Aorta (tissue), 5 donors: ENCODE measurements at places on chromosomes 1 and 21. TPM values are rescaled to one million over a fixed set of nuclear protein-coding genes. Genes with fewer than 3 reads are reported as not detected.

Gene DMRTA2
- total RNA-seq, result not detected

GRCh38 chr1:115839679-115840237 lies 1.2 kb downstream of the NHLH2 start:
- H3K36me3 ChIP-seq, result no peaks in the 10 kb centered on the region
- H3K4me3 ChIP-seq, result no peak overlapping the region
- no peak for DNase-seq
- no peak overlapping the region for H3K27ac ChIP-seq

Gene AUNIP
- total RNA-seq, result not detected

DNA sequence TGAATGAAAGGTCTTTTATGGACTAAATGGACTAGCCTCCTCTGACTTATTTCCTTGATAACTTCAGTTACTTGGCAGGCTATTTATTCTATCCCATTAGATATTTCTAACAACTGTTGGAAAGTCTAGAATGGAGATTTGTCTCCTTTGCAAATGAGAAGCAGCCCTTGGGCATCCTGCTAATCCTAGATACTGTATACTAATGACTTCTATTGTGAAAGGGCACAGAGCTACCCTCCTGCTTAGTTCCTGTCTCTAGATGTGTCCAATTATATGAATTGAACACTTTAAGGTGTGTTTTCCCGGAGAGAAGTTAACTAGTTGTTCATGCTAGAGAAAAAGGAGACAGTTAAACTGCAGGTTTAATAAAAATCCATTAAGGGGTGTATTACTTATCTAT lies 10.2 kb upstream of the NCMAP start:
- H3K4me1 ChIP-seq, result no peaks in the 10 kb centered on the region
- no peak overlapping the region for H3K4me3 ChIP-seq
- peaks cover 4% of the 10 kb centered on the region for H3K27me3 ChIP-seq
- H3K27ac ChIP-seq, result no peak overlapping the region
- H3K36me3 ChIP-seq, result no peaks in the 10 kb centered on the region

DNA sequence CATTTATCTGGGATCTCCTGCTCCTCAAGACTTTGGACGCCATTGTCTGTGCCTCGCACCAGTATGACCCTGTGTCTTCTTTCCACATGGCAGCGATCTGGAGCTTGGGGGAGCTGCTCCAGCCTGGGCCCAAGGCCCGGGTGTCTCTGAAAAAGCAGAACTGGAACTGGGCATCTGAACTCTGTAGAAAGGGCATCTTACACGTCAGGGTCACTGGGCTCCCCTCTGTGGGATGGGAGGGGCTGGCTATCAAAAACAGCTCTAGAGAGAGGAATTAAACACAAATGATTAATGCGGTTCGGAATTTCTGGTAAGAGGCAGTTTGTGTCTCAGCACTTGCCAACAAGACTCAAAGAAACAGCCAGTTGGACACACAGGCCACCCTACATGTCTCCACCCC lies 16.1 kb downstream of the FCRL1 start:
- no peaks in the 10 kb centered on the region for H3K27me3 ChIP-seq
- DNase-seq, result no peak
- no peaks in the 10 kb centered on the region for H3K4me1 ChIP-seq
- H3K4me3 ChIP-seq, result no peak overlapping the region

DNA sequence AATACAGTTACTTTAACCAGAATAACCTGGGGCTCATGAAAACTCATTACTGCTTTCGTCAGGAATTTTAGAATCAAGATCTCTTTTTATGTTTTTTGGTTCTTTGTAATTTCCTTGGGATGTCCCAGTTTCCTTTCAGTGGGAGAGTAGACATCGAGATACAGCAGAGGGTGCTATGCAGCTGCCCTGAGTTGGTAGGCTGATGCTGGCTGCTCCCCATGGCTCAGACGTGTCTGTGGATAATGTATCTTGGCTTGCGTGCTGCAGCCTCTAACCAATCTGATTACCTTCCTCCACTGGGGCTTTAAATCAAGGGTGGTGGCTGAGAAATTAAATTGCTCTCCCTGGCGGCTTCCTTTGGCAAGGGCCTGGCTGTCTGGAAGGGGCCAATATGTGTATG lies 253.7 kb downstream of the CACNA1E start:
- H3K4me3 ChIP-seq, result no peak overlapping the region
- H3K4me1 ChIP-seq, result no peaks in the 10 kb centered on the region
- H3K27ac ChIP-seq, result no peak overlapping the region

GRCh38 chr21:36533468-36533848 lies 53.5 kb upstream of the CLDN14 start:
- H3K36me3 ChIP-seq, result no peaks in the 10 kb centered on the region
- no peak for DNase-seq
- no peak overlapping the region for H3K4me3 ChIP-seq
- no peaks in the 10 kb centered on the region for H3K4me1 ChIP-seq
- H3K27me3 ChIP-seq, result no peaks in the 10 kb centered on the region
- no peak overlapping the region for H3K27ac ChIP-seq

DNA sequence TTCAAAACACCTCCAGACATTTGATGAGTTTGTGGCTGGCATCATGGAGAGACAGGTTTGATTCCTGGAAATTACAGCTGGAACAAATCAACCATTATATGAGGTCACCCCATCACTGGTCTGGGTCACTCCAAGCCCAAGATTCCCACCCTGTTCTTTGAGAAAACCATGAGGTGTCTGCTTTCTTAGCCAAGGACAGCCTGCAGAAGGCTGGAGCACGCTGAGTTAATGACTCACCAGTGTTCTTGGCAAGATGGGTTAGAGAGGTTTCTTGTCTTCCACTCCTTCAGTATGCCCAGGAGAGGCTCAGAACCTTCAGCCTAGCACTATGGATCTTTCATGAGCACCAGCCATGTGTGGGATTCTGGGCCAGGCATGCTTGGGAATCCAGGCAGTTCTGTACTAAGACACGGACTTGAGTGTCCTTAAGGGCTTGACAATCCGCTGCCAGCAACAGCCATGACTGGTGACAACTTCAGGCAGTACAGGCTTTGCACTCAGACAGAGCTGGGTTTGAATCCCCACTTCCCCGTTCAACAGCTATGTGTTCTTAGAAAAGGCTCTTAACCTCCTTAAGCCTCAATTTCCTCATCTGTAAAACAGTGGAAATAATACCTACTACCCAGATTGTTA lies 43.9 kb downstream of the GRHL3 start:
- no peaks in the 10 kb centered on the region for H3K36me3 ChIP-seq
- no peak overlapping the region for H3K27ac ChIP-seq
- no peaks in the 10 kb centered on the region for H3K27me3 ChIP-seq
- no peak overlapping the region for H3K4me3 ChIP-seq
- no peak for DNase-seq

Gene RGS16
- total RNA-seq, result 9.2 TPM

Gene SUSD4
- total RNA-seq, result 0.81 TPM

DNA sequence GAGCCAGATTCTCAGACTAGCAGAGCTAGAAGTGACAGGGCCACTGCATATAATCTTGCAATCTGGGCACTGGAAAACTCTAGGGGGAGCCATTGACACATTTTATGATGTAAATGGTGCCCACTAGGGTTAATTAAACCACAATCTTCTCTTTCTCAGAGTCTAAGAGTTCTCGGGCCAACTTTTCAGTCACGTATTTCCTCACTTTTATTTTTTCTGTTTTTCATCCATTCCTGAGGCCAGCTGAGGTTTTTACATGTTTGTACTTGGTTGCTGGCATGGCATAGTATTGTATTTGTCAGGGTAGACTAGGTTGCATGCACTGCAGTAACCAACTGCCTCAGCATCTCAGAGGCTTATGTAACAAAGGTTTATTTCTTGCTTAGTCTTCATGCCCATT lies 138.2 kb downstream of the ZNF326 start:
- H3K36me3 ChIP-seq, result no peaks in the 10 kb centered on the region
- no peak overlapping the region for H3K4me3 ChIP-seq
- H3K4me1 ChIP-seq, result peaks cover 5% of the 10 kb centered on the region
- H3K27me3 ChIP-seq, result no peaks in the 10 kb centered on the region

DNA sequence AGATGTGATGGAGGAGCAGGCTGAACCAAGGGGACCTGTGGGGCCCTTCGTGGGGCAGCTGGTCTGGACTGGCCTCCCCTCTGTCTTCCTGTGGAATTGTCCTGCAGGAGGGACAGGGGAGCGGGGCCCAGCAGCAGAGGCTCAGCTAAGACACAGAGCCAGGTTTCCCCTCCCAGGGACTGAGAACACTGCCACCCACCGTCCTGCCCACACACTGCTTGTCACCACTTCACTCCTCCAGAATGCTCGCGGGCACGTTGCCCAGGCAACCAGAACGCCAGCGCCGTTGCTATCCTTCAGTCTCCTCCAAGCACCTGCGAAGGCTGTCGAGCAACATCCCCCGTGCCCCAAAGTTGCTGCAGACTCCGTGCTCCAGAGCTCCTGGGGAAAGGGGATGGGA lies 46.4 kb downstream of the AJAP1 start:
- H3K4me3 ChIP-seq, result no peak overlapping the region
- DNase-seq, result no peak
- no peaks in the 10 kb centered on the region for H3K36me3 ChIP-seq
- H3K27ac ChIP-seq, result no peak overlapping the region

Gene NTNG1
- 1.0 TPM for total RNA-seq

DNA sequence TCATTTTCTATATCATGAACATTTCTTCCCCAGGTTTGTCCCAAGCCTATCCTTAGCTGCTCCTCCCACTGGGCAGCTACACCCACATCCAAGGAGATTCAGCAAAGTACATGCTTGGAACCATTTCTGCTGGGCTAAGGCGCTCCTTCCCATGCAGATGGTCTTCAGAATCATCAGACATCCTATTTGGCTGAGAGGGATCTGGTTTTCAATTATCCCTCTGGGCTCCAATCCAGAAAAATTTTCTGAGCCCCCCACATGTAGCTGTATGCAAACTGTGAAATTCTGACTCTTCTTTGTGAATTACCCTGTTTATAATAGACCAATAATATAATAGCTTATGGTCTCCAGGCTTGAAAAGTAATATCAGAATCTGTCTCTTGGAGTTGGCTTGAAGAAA lies 99.2 kb downstream of the LAMC2 start:
- no peak overlapping the region for H3K27ac ChIP-seq
- H3K36me3 ChIP-seq, result no peaks in the 10 kb centered on the region
- no peaks in the 10 kb centered on the region for H3K27me3 ChIP-seq

Gene ZZZ3
- total RNA-seq, result 56.6 TPM

Gene OR2T29
- total RNA-seq, result not detected

Gene ZDHHC18
- total RNA-seq, result 18.0 TPM

- no peak for DNase-seq
- H3K36me3 ChIP-seq, result no peaks in the 10 kb centered on the region
- no peak overlapping the region for H3K4me3 ChIP-seq
- H3K27ac ChIP-seq, result no peak overlapping the region
- H3K27me3 ChIP-seq, result no peaks in the 10 kb centered on the region
Measured at GRCh38 chr1:232509570-232509969, 120.4 kb downstream of the SIPA1L2 start.

Gene KCNK2
- 4.8 TPM for total RNA-seq

Gene CTTNBP2NL
- total RNA-seq, result 59.2 TPM
